Left ventricle myocardium inferior (tissue), 1 donor: ENCODE measurements at places on chromosomes 1 and 21.

GRCh38 chr1:182703539-182703938, 19.2 kb upstream of the RGS8 start:
- no peak for DNase-seq

- DNase-seq: no peak
Observed at GRCh38 chr1:189673217-189673616, 804.4 kb downstream of the BRINP3 start.

DNA sequence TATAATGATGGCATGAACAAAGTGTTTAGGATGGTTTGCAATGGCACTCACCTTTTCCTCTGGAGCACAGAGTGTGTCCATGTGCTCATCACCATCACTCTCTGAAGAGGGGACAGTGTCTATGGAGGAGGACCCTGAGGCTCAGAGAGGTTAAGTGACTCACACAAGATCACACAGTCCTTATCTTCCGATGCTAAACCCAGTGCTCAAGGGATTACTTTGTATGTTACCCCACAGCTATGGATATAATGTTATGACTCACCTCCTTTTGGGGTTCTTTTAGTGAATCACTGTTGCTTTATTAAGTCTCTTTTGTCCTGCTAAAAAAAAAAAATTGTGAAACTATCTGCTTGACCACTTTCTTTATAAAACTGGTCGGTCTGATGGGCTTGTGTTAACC, 67.6 kb downstream of the TENT5C start:
- DNase-seq: no peak

DNA sequence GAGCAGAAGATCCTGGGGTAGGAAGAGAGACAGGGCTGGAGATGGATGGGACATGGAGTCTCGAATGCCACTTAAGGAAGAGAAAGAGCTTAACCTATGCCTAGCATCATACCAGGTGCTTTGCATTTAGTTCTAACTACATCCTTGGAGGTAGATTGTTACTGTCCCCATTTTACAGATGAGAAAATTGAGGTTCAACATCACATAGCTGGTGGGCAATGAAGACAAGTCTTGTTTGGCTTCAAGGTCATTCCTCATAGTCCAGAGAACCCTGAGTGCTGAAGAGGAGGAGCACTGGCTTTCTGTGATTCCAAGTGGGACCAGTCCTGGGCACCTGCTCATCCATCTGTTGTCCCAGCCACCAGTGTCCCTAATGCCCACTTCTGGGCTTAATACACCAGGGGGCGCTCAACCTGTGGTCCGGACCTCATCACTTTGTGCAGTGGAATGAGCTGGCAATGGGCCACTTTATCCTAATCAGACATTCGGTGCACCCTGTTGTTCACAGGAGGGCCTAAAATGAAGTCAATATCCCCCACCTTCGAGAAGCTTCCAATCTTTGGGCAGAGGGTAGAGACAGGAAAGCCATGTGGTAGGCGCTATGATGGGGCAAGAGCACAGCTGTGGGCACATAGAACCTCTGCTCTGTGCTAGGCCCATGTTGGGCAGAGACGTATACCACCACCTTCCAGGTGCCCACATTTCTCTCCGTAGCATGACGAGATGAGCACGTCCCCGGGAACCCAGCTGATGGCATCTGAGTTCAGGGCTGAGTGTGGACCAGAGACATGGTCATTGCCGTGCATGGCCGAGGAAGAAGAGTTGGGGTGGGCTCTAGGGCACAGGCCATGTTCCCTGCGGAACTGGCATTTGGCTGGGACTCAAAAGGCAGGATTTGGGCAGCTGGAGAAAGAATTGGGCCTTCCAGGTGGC, 9.2 kb downstream of the RPS6KA1 start:
- DNase-seq: no peak

GRCh38 chr1:51517361-51518032, 1.6 kb downstream of the EPS15 start:
- DNase-seq: no peak

- DNase-seq: peak; percentile 28
Observed at GRCh38 chr1:44425341-44426082, 20.5 kb downstream of the RNF220 start.

- DNase-seq: no peak
Observed at GRCh38 chr1:56758794-56759193, 60.4 kb downstream of the FYB2 start.

GRCh38 chr1:30597711-30598110, 125.7 kb downstream of the MATN1 start:
- DNase-seq: no peak

DNA sequence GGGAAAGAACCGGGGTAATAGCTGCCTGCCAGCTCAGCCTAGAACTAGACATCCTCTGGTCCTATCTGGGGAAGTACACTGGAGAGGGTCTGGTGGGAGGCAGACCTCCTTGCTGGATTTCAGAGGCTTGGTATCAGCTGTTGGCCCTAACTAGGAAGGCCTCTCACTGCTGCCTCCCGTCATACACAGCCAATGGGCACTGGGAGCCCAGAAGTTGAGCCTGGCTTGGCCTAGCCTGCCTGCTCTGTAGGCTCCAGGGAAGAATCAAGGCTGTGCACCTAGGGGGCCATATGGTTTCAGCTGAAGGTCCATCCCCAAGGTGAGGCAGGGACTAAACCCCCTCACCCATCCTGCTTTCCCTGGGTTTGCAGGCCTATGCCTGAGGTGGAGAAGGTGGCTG, 4.3 kb upstream of the MUTYH start:
- no peak for DNase-seq

DNA sequence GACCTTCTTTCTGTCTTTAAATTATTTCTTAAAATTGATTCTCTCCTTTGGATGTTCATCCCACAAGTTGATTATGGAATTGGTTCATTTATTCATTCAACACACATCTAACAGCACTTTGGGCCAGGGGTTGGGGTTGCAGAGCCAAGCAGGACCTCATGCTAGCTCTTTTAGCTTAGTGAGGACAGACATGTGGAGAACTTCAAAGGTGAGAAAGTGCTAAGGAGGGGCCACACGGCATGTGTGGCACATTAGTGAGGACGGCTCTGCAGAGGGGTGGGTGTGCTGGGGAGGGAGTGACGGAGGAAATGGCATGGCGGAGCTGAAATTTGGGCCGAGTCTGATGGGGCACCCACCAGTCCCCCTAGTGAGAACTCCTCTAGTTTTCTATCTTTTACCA, 32.5 kb upstream of the VASH2 start:
- no peak for DNase-seq

DNA sequence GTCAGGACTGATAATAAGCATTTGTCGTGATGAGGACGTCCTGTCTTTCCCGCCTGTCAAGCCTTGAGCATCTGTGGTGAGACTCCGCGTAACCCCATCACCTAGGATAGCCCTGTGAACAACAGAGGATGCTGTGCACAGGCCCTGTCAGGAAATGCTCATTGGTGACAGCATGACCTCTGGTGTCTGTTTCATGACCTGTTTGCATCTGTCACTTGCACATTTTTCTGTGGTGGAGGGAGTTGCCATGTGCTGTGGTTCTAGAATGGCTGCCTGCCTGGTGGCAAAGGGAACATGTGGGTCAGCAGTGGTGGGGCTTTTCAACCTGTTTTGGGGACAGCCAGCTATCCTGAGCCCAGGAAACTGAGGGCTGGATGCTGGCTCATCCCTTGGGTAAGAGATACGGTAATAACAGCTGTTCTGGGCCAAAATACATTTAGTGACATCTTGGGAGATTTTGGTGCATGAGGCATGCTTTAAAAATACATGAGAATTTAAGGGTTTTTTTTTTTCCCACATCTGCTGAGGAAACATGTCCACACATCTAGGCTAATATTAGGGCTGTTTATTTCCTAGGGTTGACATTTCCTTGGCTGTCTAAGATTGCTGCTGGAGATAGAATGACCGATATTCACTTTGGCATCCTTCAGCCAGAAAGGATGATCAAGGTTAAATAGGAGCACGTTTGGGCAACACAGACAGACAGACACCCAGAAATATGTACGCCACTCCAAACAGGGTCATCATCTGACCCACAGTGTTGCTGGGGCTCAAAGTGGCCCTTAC, 52.9 kb downstream of the KCNC4 start:
- DNase-seq: no peak

DNA sequence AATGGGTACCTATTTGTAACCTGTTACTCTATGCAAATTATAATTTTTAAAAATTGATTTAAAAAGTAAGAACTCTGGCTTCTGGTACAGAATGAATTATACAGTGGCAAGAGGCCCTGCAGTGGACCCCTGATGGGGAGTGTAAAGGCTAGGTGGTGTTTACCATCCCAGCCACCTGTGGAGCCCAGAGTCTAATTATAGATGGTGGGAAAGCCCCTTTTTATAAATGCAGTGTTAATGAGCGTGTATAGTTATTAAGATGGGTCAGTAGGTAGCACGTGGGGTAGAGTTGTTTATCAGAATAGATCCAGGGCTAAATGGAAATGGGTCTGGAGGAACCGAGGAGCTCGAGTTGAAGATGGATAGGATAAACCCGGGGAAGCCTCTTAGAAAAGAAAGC, 13.9 kb upstream of the PRELP start:
- DNase-seq: no peak

GRCh38 chr1:154791292-154792166, 78.6 kb downstream of the KCNN3 start:
- no peak for DNase-seq

DNA sequence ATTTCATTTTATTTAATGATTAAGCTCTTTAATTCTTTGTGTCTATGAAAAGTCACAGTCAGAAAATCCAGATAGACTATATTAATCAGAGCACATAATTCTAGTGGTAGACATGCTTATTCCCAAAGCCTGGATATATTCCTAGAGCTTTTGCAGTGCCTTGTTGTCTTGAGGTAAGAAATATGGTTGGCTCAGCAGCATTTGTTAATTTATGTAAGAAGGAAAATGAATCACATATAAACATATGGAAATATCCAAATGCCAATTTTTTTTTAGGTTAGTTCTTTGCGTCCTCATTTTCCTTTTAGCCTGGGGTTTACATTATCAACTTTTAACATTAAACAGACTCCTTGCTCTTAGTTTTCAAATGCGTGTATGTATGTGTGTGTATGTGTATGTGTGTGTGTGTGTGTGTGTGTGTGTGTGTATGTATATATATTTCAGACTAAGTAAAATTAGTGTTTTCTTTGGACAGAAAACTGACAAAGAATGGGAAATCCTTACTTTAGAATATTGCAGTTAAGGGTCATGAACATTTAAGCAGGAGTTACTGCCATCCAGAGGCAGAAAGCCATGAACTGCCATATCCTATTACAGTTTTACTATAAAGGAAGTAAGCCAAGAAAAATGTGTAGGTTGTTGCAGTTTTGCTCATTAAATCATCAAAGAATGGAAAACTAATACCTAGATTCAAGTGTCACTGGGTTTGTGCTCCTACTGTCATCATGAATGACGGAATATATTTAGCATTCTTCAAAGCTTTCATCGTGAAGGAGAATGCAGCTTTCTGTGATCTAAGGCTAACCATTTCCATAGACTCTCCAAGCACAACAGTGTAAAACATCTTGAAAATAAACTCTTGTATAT, 477.1 kb upstream of the NR5A2 start:
- no peak for DNase-seq

GRCh38 chr21:16115461-16115860, 385.7 kb downstream of the USP25 start:
- no peak for DNase-seq

DNA sequence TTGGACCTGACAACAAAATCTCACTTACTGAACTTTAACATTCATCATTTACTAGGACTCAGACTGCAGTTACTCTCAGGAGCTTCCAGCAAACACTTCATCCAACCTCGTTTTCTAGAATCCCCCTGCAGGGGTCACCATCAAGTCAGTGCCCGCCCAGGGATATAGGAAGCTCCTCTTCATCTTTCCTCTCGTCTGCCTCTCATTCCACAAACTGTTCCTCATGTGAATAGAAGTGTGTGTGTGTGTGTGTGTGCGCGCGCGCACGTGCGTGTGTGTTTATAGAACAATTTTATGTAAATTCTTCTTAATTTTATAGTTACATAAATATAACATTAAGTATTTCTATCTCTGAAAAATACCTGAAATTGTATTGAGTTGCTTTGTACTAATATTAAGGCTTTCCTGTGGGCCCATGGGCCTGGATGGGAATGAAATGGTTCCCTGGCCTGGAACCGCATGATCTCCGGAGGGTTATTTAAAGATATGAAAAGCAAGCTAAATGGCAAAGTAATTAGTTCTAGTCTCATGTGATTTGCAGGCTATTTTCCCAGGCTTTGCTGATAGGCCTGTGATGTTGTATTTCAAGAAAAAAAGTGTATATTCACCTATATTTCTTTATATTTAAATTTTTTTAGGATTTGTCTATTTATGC, 21.7 kb upstream of the ABCD3 start:
- DNase-seq: no peak

DNA sequence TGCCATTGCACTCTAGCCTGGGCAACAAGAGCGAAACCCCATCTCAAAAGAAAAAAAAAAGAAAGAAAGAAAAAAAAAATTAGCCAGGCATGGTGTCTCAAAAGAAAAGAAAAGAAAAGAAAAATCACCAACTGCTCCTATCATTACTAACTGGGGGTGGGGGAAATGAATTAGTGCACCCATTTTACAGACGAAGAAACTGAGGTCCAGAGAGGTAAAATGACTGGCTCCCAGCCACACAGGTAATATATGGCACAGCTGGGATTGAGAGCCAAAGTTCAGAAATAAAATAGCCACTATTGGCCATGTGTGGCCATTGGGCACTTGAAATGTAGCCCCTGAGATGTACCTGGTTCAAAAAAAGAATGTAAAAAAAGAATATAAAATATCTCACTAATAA, 8.8 kb downstream of the HTR1D start:
- DNase-seq: no peak

GRCh38 chr1:176379626-176380339, 83.2 kb upstream of the PAPPA2 start:
- no peak for DNase-seq

- DNase-seq: no peak
Observed at GRCh38 chr21:17789069-17789468, 30.1 kb downstream of the C21orf91 start.

DNA sequence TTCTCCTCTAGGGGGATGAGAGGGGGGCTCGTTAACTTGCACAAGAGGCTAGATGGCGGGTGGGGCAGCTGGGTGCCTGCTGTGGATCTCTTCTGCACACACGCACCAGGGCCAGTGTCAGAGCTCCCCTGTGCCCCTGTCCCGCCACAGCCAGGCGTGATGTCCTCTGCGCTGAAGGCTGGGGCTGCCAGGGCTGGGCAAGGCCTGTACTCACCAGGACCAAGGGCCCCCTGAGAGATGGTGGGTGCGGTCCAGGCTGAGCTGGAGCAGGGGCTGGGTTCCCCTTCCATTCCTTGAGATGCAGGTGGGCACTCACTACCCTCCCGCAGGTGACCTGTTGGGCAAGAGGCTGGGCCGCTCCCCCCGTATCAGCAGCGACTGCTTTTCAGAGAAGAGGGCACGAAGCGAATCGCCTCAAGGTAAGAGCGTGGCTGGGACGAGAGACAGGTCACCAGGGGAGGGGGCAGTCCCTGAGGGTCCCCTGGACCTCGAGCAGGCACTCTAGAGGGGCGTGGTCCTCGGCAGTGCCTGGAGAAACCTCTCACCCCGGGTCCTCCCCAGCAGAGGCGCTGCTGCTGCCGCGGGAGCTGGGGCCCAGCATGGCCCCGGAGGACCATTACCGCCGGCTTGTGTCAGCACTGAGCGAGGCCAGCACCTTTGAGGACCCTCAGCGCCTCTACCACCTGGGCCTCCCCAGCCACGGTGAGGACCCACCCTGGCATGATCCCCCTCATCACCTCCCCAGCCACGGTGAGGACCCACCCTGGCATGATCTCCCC, 15.2 kb downstream of the SAMD11 start:
- DNase-seq: no peak
